Aorta (tissue), 5 donors: ENCODE measurements at places on chromosomes 16 and 17.

- no peak for DNase-seq
Measured at GRCh38 chr17:5019475-5019956, 15.7 kb downstream of the SLC52A1 start.

GRCh38 chr17:32256701-32257019 lies 9.0 kb upstream of the RHBDL3 start:
- DNase-seq: peak; percentile 45

DNA sequence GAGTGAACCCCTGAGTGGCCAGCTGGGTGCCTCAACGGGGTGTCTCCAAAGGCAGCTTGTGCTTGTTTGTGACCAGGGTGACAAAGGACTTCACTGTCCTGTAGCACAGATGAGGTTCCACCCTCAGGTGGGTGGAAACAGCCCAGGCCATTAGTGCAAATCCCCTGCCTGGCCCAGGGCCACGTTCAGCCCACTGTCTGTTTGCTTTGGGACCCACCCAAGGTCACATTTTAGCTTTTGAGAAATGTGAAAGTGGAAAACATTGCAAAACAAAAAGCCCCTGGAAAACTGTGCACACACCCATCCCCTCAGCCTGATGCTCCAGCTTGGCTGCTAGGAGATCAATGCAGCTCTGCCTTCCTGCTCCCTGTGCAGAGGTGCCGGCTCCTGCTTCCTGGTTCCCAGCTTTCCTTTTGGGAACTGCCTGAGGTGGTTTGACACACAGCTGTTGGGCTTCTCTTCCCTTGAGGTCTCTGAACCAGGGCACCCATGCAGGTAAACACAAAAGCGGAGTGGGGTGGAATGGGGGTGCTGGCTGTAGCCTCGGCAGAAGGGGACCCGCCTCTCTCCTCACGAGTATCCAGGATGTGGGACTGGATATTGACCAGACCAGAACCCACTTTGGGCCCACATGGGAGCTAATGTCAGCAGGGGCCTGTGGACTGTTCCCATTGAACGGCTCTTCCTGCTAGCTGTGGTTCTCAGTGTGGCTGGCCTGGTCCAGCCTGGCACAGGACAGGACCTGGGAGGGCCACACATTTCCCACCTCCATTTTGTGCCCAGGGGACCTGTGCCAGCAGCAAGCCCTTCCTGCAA lies 7.9 kb upstream of the SPHK1 start:
- no peak for DNase-seq

DNA sequence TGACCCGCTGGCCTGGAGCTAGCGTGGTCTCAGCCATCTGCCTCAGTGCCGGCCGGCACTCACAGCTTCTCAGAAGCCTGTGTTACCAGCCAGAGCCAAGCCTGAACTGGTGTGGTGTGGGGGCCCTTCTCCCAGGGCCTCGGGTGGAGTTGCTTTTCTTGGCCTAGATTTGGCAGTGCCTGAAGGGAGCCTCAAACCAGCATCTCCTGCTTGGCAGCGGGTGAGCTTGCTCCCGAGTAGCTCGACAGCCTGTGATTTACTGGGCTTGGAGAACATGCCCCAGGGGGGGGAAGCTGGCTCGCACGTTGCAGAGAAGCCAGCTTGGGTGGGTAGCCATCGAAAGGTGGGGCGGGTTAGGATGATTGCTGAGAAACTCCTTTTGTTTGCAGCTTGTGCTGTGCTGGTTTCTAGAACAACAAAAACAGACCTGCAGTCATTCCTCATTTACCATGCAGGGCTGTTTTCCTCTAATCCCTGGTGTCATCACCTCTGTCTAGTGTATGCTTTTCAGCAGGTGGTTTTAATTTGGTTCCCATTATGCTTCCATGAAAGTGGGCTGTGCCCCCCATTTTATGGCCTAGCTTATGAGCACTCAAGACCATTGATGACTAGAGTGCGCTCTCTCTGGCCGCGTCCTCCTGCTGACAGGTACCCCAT lies 42.2 kb downstream of the TBCD start:
- DNase-seq: peak; percentile 74

DNA sequence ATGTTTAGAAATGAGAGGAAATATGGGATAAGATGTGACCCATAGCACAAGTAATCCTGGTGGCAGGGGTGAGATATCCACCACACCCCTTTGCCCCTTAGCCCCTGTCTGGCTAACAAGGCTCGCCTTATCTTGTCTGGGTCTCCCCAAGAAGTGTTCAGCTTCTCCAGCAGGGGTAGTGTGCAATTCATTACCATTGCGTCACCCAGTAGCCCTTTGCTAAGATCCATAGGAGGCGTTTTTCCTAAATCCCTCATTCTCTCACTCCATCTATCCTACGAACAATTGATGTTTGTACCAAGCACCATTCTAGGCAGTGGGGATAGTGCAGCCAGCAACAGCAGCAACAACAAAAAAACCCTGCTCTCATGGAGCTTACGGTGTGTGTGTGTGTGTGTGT lies 30.8 kb downstream of the CCDC42 start:
- no peak for DNase-seq

GRCh38 chr16:9713156-9713555 lies 469.1 kb downstream of the GRIN2A start:
- no peak for DNase-seq

- DNase-seq: no peak
Measured at GRCh38 chr17:66604376-66604775, 230.5 kb upstream of the CACNG5 start.

DNA sequence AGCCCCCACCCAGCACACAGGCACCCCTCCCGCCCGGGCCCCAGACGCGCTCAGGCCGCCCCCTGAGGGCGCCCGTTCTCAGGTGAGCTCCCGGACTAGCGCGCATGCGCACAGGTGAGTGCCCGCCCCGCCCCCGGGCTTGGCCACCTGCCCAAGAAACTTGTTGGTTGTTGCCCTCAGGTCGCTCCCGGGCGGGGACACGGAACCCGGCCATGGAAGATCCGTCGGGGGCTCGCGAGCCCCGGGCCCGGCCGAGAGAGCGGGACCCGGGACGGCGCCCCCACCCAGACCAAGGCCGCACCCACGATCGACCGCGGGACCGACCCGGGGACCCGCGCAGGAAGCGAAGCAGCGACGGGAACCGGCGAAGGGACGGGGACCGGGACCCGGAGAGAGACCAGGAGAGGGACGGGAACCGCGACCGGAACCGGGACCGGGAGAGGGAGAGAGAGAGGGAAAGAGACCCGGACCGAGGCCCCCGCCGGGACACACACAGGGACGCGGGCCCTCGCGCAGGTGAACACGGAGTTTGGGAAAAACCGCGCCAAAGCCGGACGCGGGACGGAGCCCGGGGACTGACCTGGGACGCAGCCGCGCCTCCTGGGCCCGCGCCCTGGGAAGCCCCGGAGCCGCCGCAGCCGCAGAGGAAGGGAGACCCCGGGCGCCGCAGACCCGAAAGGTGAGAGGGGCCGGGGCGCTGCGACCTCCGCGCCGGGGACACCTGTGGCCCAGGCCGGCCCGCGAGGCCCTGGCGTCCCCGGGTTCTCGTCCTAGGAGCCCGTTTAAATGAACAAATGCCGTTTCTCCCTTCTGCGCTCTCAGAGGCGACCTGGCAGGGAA lies at the start of gene MARVELD3:
Gene MARVELD3 (plus strand): TSS at position 167 of the 840 bp plus-strand sequence. CDS start 46 bp downstream, at position 213.
- DNase-seq: no peak

DNA sequence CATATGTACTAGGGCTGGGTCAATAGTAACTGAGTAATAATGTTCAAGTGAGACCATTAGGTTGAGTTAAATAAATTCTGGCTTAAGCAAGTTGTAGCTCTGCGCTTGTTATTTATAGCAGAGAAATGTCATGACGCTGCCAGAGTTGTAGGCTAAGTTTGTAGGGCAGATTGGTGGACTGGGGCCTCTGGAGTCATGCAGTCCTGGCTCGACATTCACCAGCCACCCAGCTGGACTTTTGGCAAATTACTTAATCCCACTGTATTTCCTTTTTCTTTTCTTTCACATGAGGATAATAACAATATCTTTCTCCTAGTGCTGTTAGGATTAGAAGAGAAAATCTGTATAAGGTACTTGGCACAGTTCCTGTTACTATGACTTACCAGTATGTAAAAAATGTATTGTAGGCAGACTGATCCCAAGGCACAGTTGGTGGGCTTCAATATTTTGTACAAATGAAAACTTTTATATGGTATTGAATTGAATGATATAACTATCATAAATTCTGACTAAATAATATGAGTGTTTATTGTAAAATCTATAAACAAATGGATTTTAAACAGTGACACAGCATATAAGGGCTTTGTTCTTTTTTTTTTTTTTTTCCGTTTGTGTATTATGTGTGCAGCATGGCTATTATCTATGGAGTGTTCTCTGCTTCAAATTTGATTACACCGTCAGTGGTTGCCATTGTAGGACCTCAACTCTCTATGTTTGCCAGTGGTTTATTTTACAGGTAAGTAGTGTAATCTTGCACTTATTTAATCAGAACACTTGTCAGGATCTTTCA lies 2.6 kb downstream of the MFSD11 start:
- no peak for DNase-seq

DNA sequence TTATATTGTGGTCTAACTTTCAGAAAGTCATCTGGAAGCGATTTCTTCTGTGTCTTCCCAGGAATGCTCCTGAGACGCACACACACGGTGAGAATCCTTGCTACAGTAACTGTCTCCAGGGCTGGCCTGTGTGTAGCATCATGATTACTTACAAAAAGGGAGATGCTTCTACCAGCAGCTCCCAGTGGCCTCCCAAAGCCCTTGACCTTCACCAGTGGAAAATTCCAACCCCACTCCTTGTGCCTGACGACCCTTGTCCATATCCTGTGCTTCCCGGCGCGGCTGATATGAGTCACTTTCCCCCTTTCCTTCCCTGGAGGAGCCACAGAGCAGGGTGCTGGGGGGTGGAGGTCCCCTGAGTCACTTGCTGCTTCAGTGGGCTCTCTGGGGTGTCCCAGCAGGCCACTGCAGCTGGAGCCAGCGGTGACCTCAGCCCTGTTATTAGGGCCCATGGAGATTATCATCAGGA lies 22.1 kb upstream of the NAT9 start:
- no peak for DNase-seq

DNA sequence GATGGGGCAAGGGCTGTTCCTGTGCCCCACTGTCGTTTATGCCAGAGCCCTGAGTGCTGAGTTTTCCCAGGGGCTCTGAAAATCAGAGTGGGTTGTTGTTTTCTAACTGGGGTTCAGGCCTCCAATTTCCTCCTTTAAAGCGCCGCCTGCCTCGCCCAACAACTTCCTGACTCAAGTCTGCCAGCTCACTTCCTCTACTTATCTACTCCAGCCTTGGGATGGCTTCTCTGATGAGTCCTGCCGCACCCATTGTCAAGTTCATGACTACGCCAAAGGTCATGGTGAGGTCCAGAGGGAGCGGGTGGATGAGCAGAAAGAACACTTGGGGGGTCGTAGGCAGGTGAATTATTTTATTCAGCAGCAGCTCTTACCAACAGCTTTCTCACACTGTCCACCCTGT lies 104.7 kb downstream of the UTP18 start:
- no peak for DNase-seq

DNA sequence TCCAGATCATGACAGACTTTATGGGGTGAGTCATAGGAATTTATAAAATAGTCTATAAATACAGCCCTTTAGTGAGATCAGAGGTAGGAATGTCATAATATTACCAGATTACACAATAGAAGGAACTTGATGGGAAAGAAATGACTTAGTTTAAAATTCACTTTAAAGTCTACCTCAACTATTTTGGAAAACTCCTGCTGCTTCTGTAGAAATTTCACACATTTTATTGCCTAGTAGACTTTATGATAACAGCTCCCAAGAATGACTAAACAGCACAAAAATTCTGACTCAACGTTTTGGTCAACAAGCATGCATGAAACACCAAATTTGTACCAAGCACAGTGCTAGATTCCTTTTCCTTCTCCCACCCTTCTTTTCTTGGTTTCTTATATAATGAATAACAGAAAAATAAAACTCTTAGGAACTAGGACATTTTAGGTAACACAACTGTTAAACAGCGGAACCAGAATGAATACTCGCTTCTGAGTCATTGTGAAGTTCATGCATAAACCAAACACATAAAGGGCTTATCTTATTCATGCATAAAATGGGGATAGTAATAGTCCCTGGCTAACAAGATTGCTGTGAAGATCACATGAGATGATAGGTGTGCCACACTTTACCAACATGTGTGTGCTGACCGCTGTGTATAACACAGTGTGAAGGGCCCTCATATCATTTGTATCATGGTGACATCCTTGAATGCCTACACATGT lies 243.9 kb downstream of the CDH8 start:
- no peak for DNase-seq

DNA sequence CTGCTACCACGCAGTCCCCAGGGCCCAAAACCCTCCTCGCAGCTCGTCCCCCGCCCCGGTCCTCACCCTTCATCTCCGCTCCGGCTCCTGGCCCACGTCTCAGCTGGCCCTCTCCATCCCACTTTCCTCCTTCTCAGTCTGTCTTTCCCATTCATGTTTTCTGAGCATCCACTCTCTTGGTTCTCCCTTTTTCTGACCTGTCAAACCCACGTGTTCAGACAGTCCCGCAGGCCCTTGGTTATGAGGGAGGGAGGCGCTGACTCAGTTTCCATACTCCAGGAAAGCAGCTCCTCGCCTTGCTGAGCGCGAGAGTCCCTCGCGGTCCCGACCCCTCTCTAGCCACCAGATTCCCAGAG lies 392 bp upstream of the HID1 start:
- no peak for DNase-seq

- no peak for DNase-seq
Measured at GRCh38 chr17:10019941-10020451, 114.9 kb upstream of the RCVRN start.

DNA sequence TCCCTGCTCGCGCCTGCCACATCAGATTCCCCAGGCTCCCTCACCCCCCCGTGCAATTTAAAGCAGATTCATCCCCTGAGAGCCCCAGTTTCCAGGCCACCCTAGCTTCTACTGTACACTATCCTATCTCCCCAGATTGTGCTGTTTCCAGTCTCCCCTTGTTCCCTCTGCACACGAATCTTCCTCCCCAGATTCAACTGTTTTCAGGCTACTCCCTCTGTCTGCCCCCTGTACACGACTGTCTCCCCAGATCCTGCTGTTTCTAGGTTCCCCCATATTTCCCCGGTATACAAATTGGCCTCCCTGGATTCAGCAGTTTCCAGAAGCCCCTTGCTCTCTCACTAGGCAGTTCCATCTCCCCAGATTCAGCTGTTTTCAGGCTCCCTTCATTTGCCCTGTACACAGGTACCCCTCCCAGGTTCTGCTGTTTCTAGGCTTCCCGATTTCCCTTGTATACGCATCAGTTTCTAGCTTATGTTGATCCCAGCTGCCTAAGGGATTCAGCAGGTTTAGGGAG lies 22.9 kb downstream of the COPZ2 start:
- DNase-seq: no peak

DNA sequence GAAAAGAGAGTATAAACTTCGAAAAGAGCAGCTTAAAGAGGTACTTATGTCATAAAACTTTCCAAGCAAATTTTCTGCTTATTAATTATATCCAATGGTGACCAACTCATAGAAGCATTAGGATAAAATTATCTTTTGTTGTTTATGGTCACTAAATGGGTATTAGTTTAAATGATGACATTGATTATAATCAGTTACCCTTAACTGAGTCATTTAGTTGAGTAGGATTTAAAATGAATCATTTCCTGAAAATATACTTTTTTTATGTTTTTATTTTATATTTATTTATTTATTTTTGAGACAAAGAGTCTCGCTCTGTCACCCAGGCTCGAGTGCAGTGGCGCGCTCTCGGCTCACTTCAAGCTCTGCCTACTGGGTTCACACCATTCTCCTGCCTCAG lies 55.9 kb downstream of the ABHD15 start:
- DNase-seq: no peak

- no peak for DNase-seq
Measured at GRCh38 chr16:77692612-77693011, 29.7 kb upstream of the NUDT7 start.

GRCh38 chr17:12973496-12974004 lies 44.3 kb downstream of the ELAC2 start:
- no peak for DNase-seq
